Activated B cell treated with CpG ODN at 0.5 μM for 24 hours (primary cell): ENCODE measurements at places on chromosomes 5 and 9. TPM values are rescaled to one million over a fixed set of nuclear protein-coding genes. Genes with fewer than 3 reads are reported as not detected.

DNA sequence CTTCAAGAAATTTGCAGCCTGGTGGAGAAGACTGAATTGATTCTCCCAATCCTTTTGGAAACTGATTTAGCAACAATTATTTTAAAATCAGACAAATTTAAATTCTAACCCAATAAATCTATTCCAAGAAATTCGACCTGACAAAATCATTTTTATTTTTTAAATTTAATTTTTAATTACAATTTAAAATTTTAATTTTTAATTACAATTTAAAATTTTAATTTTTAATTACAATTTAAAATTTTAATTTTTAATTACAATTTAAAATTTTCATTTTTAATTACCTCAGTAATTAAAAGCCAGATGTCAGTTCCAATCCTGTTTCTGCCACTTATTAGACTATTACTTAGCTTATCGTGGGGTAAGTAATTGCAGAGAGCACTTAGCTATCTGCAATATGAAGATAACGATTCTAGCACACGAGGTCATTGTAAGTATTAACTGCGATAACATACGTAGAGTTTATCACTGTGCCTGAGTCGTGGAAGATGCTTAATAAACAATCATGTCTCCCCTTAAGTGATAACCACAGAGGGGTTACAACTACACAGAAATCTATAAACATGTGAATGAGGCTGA, 346.4 kb upstream of the SLC24A2 start:
- no peak for DNase-seq
- no peak overlapping the region for H3K4me3 ChIP-seq
- peaks cover 1% of the 10 kb centered on the region for H3K27me3 ChIP-seq
- no peak overlapping the region for H3K27ac ChIP-seq
- no peaks in the 10 kb centered on the region for H3K4me1 ChIP-seq

DNA sequence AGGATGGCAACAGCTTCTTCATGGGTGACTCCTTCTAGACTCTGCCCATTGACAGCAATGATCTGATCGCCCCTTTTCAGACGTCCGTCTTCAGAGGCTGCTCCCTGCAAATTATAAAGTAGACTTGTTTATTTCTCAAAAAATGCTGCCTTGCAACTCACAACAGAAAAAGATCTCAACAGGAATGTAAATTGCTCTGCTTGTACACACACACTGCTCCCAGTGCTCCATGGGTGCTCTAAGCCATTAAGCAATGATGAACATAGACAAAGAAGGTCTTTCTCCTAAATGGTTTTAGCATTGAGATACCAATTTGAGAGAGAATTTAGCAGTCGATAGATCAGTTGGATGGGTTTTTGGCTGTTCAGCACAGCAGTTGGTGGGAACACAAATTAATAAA, 172.5 kb downstream of the MPDZ start:
- no peaks in the 10 kb centered on the region for H3K36me3 ChIP-seq
- no peaks in the 10 kb centered on the region for H3K27me3 ChIP-seq
- no peak for DNase-seq
- H3K27ac ChIP-seq = no peak overlapping the region

DNA sequence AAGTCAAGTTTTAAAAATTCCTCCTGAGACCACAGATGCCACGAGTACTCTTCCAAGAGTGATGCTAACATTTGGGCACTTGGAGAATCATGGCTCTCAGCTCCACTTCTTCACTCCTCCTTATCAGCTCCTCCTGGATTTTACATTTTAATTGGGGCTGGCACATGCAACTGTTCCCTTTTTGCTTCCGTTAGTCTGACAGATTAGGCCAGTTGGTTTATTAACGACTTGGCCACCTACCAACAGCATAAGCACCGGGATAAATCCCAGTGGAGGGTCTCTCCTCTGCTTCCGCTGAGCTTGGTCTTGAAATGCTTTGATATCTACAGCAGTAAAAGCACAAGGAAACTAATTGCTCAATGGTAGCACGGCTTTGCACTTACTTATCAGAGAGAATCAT, 134.6 kb upstream of the RASEF start:
- H3K27me3 ChIP-seq = peaks cover 9% of the 10 kb centered on the region
- no peaks in the 10 kb centered on the region for H3K4me1 ChIP-seq
- no peak overlapping the region for H3K27ac ChIP-seq
- no peak overlapping the region for H3K4me3 ChIP-seq
- DNase-seq = no peak
- H3K36me3 ChIP-seq = no peaks in the 10 kb centered on the region

DNA sequence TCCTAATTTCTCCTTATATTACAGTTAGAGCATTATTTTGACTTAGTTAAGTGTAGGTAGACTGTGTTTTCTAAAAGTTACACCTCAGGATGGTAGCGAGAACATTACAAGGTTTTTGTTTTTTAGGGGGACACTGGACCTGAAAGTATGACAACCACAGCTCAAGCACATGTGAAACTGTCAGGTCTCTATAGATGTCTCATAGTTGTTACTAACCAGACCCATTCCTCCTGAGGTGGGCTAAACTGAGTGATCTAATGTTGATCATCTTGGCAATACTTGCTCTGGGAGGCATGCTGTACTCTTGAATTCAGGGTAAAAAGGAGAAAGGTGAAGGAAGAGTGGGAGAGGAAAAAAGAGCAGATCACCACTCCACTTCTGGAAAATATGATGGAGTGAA, 196.6 kb upstream of the RASEF start:
- no peak for DNase-seq
- no peak overlapping the region for H3K27ac ChIP-seq
- H3K36me3 ChIP-seq = no peaks in the 10 kb centered on the region
- no peaks in the 10 kb centered on the region for H3K27me3 ChIP-seq
- H3K4me1 ChIP-seq = no peaks in the 10 kb centered on the region

GRCh38 chr5:107500840-107501239, 169.9 kb downstream of the EFNA5 start:
- DNase-seq = no peak
- peaks cover 8% of the 10 kb centered on the region for H3K27me3 ChIP-seq
- H3K4me3 ChIP-seq = no peak overlapping the region
- H3K27ac ChIP-seq = no peak overlapping the region
- no peaks in the 10 kb centered on the region for H3K36me3 ChIP-seq

The GMCL2 gene
- not detected in 2 replicates for total RNA-seq
